LNCaP clone FGC (cell line): ENCODE measurements at places on chromosomes 7 and 10.

DNA sequence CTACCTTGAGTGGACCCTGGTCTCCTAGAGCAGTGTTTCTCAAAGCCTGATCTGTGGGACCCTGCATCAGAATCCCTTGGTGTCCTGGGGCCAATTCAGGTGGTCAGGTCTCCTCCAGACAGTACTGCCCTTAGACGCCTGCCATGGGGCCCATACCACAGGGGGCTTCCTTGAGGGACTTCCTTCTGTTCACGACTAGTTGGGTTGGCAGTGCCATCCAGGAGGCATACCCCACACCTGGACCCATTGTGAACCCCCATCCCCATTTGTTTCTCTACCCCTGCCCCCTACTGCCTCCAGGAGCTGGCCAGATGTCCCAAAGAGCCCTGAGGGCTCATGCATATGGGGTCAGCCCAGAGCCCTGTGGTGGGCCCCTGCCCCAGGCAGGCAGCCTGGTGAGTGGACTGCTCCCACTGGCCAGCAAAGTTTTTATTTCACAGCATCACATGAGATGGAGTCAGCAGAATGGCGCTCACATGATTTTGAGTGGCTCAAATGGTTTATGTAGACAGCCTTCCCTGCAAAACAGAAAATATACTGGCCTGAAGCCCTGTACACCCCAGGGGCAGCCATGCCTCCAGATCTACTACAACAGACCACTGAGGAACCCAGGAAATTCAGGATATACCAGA is 259.9 kb upstream of the ZMIZ1 start:
- DNase-seq, result no peak

GRCh38 chr10:4373098-4373497 is 452.9 kb upstream of the AKR1E2 start:
- DNase-seq, result no peak

GRCh38 chr7:135510592-135511183 is 786 bp upstream of the CNOT4 start:
- no peak for DNase-seq

DNA sequence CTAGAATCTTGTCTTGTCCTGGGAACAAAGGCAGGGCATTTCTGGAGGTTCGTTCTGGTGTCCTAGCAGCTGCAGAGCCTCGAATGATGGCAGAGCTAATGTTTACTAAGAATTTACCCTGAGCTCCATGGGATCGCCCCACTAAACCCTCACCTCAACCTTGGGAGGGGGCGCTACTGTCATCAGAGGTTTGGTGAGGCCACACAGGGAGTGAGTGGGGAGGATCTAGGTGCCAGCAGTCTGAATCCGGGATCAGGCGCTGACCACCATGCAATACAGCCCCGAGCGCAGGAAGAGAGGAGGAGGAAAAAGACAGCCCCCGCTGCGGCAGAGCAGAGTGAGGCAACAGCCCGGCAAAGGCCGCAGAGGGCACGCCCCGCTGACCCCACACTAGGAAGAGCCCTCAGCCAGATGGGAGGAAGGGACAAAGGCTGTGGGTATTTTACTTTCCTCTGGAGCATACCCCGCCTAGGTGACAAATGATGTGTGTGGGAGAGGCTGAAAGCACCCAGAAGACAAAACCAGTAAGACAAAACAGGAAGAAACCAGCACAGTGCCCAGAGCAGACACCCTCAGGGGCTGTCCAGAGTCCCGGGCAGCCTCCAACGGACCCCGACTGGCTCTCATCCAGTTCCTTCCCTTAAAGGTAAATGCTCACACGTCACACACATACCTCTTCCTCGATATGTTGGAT is 103.5 kb downstream of the FAM53B start:
- no peak for DNase-seq

GRCh38 chr10:21733710-21734109 is 199.7 kb downstream of the MLLT10 start:
- DNase-seq, result no peak

DNA sequence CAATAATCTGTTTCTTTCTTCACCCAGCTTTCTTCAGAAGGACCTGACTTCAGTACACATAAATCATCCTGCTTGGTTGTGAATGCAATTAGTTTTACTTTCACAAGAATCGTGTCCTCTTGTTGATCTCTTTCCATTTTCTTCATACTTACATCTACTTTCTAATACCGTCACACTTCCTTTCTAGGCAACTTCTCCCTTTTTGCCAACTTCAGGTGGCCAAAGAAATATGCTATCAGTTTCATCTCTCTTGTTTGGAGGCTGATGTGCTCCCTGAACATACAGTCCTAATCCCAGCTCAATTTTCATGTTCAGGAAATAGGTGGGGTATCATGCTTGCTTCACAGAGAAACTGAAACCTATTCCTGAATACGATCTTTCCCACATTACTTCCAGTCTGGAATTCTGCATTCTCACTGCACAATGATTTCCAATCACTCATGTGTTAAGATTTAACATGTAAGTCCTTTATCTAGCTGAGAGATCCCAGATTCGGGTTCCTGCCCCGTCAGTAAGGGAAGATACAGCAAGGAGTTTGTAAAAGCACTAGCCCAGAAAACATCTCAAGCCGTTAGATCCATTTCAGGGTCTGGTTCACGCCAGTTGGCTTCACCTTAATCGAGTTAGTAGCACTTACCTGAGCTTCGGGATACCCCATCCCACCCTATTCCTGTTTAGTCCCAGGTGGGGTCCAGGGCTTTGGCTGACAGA is 994 bp downstream of the SLC25A28 start:
- DNase-seq, result no peak

GRCh38 chr10:58662314-58662713 is 149.6 kb downstream of the BICC1 start:
- no peak for DNase-seq

DNA sequence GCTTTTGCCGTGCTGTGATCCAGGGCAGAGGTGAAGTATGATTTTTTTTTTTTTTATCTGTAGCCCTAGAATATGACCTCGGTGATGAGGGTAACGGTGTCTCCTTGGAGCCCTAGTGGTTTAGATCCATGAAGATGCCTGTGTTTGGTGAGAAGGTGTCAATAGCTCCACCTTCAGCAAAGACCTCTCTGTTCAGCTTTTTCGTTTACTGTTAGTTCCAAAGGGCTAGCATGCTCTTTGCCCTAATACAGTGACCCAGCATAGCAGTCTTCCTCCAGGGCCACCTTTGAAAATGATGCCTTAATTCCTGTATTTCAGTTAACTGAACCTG is 746 bp upstream of the MRPS16 start:
- no peak for DNase-seq

DNA sequence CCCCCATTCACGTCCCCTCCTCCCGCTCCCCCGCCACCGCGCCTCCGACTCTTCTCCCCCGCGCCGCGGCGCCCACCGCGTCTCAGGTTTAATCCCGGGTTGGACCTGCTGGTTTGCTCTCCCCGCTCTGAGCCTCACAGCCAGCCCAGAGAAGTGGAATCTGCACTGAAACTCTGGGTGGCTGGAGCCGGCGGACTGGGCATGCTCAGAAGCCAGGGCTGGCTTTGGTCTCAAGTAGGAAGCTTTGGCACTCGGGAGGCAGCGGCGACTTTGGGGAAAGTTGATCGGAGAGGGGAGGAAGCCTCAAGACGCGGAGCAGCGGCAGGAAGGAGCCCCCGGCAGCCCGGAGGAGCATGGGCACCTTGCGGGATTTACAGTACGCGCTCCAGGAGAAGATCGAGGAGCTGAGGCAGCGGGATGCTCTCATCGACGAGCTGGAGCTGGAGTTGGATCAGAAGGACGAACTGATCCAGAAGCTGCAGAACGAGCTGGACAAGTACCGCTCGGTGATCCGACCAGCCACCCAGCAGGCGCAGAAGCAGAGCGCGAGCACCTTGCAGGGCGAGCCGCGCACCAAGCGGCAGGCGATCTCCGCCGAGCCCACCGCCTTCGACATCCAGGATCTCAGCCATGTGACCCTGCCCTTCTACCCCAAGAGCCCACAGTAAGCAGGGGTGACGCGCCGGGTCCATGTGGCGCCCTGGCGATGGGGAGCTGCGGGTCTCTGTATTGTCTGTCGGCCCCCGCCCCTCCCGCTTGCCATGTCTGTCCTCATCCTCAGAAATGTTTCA is at the start of gene PRKG1:
Gene PRKG1, plus strand, starts transcription at position 250 of the 791 bp plus-strand sequence.
- peak; percentile 69 for DNase-seq

DNA sequence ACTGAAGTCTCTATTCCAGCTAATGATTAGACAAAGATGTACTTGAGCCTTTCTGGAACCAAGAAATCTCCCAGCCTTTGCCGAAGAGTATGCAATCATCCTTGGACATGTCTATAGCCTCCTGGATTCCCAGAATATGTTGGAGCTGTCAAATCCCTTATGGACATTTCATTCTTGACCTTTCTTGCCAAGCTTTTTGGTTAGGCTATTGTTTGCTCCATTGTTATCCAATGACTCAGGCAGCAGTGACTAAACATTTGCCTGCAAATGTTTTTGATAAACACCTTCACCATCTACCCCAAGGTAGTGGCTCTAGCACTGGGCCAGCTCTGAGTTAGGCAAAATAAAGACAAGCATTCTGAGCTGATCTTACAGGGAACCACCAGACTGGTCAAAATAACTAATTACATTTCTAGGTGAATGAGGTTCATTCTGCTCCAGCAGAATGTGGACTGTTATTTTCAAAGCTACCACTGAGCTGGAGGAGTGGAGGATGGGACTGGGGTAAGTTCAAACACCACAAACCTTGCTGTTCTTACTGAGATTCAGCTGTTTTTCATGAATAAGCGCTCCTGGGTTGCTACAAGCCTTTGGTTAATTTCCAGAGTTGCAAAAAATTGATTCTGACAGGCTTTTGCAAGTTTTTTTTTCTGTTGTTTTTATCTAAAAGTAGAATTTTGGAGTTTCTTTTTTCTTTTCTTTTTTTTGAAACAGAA is 81.0 kb downstream of the TMEM270 start:
- DNase-seq, result no peak

- DNase-seq, result no peak
Measured at GRCh38 chr7:116522247-116522646, 2.6 kb upstream of the CAV1 start.

GRCh38 chr7:142896741-142897379 is 11.3 kb upstream of the TRPV6 start:
- no peak for DNase-seq

- DNase-seq, result no peak
Measured at GRCh38 chr7:45217358-45217757, 59.8 kb downstream of the RAMP3 start.

- DNase-seq, result no peak
Measured at GRCh38 chr7:135682191-135682590, 19.9 kb downstream of the STMP1 start.
